ENCODE measurements at places on chromosomes 6 and 20.

DNA sequence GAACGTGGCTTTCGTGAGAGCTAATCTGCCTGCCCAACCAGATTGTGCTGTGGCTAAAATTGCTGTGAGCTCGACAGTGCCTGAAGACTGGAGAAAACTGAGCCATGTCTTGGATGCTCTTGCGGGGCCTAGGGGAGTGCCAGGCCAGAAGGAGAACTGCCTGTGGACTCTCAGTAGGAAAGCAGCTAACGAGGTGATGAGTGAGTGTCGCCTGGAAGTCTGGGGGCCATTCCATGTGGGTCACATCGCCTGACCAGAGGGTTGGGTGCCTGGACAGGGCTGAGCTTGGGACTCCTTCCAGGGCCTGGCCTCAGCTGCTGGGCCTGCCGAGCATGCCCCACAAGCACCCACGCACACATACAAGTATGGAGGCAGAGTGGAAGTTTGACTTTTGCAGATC lies 166.5 kb downstream of the VEGFA start:
- DNase-seq, result no peak

- DNase-seq, result no peak
Measured at GRCh38 chr6:38612143-38612965, 27.4 kb downstream of the BTBD9 start.

- no peak for DNase-seq
Measured at GRCh38 chr6:132790450-132790849, 8.0 kb downstream of the SLC18B1 start.

GRCh38 chr20:50222309-50223038 lies 31.8 kb downstream of the CEBPB start:
- no peak for DNase-seq

DNA sequence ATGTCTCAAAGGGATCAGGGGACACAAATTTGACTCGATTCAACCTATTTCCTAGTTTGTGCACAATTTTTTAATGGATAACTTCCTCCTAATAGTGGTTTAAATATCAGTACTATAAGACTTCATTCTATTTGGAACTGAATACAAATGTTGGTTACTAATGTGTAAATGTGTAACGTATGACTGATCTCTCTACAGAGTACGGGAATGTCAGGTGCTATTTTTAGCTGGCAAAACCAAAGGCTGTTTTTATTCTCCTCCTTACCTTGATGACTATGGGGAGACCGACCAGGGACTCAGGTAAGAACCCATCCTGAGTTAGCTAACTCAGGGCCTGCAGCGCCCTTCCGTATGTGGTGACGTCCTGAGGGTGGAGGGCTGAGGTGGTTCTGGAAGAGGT lies 33.0 kb downstream of the PRPH2 start:
- DNase-seq, result no peak

- DNase-seq, result no peak
Measured at GRCh38 chr6:128025478-128025877, 124.6 kb upstream of the THEMIS start.

DNA sequence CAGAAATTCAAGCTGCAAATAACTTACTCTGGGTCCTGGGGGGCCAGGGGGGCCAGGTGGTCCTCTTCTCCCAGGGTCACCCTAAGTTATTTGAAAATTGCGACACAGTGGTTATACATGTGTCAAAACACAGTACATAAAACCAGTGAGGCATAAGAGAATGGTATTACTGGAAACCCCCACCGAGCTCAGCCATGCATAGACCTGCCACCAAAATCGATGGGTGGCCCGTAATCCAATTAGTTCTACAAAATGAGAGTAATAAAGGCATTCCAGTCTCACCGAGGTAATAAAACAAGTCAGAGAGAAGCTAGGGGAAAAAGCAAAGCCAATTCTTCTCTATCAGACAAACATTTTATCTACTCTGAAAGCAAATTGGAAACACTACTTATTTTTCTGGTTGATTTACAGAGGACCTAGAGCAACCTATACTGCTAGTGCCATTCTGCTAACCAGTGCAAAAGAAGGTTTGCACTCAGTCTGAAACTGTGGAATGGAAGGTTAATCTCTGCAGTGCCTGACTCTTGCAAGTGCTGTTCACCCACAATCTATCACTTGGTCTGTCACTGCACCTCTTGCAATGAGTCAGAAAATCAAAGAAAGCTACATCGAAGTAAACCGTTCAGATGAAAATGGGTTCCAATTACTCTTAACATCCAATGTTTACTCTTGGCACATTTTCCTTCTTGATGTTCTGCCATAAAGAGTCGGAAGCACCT lies 32.4 kb downstream of the COL9A1 start:
- no peak for DNase-seq

DNA sequence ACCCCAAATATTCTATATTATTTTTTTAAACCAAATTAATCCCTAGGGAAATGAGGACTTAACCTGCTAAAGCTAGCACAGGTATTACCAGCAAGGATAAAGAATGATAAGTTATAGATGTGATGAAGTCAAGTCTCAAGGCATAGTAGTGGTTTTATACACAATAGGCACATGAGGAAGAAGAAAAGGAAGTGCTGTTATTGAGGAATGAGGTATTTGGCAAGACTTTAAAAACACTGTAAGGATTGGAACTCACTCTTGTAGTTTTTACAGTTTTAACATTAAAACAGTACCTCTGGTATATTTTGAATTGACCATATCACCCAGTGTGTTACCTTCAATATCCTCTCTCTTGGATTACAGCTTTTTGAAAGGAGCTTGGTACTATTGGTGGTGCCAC lies 54.6 kb downstream of the PHF3 start:
- no peak for DNase-seq

DNA sequence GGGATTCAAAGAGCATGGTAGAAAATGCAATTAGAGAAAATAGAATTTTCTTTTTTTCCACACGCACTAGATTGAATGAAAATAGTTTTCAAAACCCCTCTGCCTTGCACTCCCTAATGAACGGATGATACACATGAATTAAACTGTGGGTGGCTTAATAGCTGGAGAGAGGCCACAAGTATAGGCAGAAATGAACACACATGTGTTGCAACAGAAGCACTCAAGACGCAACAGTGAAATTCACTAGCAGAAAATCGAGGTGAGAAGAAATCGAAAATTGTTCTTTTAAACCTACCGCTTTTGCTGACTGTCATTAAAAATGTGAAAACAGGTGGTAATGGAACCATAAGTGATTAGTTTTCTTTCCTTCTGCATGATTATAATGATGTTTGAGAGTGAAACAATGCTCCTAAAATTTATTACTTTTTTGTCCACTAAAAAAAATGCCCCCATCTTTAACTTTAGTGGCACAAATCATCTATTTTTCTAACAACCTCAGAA lies 80.1 kb upstream of the SHLD1 start:
- no peak for DNase-seq

DNA sequence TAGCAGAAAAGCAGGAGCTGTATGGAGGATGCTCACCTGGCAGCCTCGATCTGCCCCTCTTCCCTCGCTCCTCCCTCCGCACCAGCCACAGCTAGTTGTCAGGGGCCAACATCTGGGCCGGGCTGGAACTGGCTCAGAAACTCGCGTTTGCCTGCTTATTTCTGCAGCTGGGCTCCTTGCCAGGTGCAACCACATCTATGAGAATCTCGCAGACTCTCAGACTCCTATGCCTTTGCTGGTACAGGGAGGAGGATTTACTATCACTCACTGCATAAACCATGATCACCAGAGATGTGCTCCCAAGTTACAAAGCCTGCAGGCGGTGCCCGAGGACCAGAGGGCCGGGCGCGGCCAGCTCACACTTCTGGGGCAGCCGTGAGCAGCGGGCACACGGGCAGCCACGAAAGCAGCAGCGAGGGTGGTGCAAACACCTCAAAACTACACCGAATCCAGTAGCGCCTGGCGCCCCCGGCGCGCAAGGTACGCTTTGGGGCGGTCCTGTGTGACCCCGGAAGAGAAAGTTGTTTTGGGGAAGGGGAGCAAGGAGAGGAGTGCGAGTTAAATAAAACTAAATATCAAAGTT lies 577 bp upstream of the LRRC1 start:
- DNase-seq, result no peak

DNA sequence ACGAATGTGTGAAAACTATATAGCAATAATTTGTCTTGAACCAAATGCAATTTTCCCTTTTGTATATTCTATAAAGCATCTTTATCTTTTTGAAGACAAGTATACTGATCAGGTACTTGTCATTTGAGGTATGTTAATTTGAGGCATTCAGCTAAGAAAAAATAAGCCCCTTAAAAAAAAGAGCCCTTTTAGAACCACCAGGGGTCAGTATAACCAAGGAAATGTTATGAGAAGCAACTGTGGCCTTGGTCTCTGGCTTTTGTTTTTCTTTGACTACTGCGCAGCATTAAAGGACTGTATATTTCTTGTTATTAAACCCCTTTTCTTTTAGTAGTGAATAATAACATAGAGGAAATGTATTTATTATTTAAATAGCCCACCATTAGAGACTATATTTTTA lies 43.1 kb downstream of the CD109 start:
- DNase-seq, result no peak

GRCh38 chr6:156807795-156808194 lies 30.6 kb downstream of the ARID1B start:
- DNase-seq, result no peak

- DNase-seq, result no peak
Measured at GRCh38 chr6:150691463-150691862, 91.8 kb downstream of the PLEKHG1 start.

DNA sequence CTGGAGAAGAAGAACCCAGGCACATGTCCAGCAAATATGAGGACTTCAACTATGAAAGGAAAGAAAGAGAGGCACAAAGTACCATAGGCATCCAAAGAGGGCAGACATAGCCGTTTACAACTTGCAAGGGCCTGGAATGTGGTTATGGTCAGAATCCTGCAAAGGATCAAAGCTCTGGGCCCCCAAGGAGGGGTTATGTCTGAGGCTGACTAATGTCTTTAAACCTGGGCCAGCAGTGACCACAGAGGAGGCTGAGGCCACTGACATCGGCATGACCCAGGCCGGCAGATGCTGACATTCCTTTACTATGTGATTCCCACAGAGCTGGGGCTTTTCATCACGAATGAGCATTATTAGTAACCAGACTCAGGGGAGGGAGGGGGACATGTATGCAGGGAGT lies 861.1 kb downstream of the DHX35 start:
- no peak for DNase-seq

DNA sequence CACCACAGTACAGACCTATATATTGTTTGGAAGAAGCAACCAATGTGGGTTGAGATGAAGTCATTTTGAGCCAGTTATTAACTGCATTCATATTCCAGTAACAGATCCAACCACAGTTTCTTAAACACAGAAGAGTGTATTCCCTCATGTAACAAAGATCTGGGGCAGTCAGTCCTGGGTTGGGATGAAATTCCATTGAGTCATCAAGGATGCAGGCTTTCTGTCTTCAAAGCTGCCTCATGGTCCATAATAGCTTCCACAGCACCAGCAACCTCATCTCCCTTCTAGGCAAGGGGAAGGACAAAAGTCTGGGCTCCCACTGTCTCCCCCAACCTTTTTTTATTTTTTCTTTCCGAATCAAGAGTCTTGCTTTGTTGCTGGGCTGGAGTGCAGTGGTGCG lies 2.9 kb upstream of the SOD2 start:
- no peak for DNase-seq

Data from stimulated activated CD4-positive, alpha-beta T cell treated with anti-CD3 and anti-CD28 coated beads, Interleukin-1b, Interleukin-23, amount 100 ng/mL, for 1 hour (primary cell).